ENCODE measurements at places on chromosomes 3 and 15.

GRCh38 chr3:60890226-60890625, 361.0 kb downstream of the FHIT start:
- DNase-seq: no peak

DNA sequence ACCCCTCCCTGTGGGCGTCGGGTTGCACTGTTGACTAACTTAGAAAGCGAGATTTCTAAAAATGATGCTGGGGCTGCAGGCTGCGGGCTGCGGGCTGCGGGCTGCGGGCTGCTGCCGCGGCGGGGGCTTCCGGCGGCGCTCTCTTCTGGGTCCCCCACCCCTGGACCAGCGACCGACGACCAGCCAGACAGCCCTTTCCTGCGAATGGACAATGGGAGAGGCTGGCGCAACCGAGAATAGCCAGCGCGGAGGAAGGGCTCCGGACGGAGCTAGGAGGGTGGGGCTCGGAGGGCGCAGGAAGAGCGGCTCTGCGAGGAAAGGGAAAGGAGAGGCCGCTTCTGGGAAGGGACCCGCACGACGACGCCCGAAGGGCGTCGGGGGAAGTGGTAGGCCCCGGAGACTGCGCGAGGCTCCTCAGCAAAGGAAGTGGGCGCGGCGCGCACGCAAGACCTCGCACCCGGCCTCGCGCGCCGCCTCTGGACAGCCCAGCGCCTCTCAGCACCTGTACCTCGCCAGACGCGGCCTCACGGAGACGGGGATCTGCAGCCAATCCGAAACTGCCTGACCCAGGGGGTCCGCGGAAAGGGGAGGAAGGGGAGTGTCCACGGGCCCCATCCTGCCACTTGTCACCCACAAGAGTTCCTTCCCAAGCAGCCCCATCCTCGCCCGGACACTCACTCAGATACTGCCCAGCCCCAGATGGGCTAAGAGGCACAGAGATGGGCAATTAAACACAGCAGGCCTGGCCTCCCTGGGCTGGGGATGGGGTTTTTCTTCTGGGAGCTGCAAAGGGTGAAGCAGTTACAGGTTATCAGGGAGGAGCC, 70.7 kb downstream of the SLC12A8 start:
- peak; percentile 41 for DNase-seq

DNA sequence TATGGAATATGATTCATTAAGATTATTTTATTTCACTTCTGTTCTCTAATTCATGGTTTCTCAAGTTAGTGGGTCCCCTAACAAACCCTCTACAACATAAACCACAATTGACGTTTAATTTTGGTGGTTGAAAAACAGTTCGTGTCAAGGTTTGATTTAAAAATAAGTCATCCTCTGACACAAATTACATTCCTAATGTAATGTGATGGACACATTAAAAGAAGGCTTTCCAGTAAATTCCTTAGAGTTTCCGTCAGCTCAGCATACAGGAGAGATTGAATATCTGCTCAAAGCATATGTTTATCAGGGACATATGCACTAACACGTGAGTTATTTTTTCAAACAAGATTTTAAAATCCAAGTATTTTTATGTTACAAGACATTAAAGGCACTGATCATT, 626.5 kb upstream of the ADAMTS9 start:
- no peak for DNase-seq

GRCh38 chr3:78134496-78134895, 1094.6 kb downstream of the ROBO2 start:
- no peak for DNase-seq

- DNase-seq: no peak
These were observed 12.7 kb downstream of the LCMT2 start for GRCh38 chr15:43317566-43318184.

GRCh38 chr3:159607856-159608255, 380.8 kb upstream of the IL12A start:
- DNase-seq: no peak

- DNase-seq: no peak
These were observed 1208.3 kb downstream of the OTOL1 start for GRCh38 chr3:162704799-162705385.

DNA sequence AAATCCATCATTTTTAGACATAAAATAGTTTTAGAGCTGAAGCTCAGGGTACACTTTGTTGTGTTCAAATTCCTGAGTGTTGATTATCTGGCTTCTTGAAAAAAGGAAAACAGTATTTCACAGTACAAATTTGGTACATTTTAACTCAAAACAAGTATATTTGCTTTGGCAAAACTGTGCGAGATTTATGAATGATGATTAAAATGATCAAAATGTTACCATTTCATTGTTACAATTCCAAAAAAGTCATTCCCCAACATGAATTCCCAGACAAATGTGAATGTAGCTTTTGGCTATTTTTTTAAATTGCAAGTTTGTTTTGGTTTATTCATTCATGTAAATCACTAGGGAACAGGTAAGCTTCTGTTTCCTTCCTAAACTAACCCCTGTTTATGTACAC, 347.4 kb upstream of the DCBLD2 start:
- DNase-seq: no peak

GRCh38 chr3:129697229-129697969, 90.9 kb upstream of the PLXND1 start:
- DNase-seq: no peak
